ENCODE measurements at places on chromosomes 5 and 9.
A peak's percentile ranks its signal among the peaks of the same experiment; 100 is the strongest.

GRCh38 chr5:135355169-135355568 is 43.9 kb downstream of the MACROH2A1 start:
- DNase-seq = no peak

GRCh38 chr5:133611357-133612248 is 738 bp downstream of the FSTL4 start:
- DNase-seq = peak; percentile 17

DNA sequence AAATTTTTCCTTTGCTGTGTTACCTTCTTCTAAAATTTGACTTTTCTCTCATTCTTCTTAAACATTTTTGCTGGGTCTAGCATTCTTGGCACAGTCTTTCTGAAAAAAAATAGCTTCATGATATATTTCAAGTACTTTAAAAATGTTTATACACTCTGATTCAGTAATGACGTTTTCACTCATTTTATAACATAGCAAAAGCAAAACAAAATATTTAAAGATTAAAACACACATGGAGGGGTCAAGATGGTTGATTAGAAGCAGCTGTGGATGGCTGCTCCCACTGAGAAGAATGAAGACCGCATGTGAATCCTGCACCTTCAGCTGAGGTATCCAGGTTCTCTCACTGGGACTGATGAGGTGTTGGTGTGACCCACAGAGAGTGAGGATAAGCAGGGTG is 188.2 kb downstream of the SGCD start:
- DNase-seq = no peak

GRCh38 chr5:16603295-16603694 is 13.5 kb downstream of the RETREG1 start:
- no peak for DNase-seq

GRCh38 chr5:74956278-74956677 is 90.1 kb upstream of the FAM169A start:
- DNase-seq = no peak

- no peak for DNase-seq
Measured at GRCh38 chr9:35341585-35341984, 148.3 kb upstream of the RUSC2 start.

DNA sequence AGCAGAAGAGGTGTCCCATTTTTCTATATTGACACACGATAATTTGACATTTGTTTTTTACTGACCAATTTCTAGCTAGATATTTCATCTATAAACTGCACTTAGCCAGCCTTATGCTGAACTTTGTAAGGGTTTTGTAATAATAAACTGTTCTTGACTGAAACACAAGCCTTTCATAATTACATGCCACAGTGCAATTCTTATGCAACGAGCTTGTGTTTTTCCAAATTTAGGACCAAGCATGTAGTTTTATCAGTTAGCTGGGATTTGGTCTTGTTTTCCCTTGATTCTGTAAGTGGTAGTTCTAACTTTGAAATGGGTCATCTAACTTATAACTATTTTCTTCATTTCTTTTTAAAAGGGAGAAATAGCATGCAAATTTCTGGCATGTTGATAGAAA is 1.3 kb upstream of the LURAP1L start:
- DNase-seq = no peak

GRCh38 chr5:135135530-135136226 is 101.7 kb upstream of the PITX1 start:
- peak; percentile 77 for DNase-seq

DNA sequence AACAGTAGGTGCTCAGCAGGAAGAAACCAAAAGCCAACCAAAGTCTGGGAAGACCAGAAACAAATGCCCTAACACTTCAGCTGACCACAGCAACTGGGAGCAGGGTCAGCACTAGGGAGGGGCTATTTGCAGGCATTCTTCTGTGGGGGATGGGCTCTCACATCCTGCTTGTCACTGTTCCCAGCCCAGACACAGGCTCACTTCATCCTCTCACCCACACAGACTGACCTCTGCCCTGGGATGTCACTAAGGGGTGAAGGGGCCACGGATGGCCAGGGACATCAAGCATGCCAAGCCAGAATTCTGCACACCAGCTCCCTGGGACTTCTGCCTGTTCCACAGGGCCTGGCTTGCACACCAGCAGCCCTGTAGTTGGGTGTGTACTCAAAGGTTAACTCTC is 28.7 kb downstream of the GFRA3 start:
- no peak for DNase-seq

- DNase-seq = no peak
Measured at GRCh38 chr9:71884005-71884404, 27.0 kb downstream of the ABHD17B start.

GRCh38 chr9:89278551-89278950 is 32.4 kb upstream of the CKS2 start:
- DNase-seq = no peak

DNA sequence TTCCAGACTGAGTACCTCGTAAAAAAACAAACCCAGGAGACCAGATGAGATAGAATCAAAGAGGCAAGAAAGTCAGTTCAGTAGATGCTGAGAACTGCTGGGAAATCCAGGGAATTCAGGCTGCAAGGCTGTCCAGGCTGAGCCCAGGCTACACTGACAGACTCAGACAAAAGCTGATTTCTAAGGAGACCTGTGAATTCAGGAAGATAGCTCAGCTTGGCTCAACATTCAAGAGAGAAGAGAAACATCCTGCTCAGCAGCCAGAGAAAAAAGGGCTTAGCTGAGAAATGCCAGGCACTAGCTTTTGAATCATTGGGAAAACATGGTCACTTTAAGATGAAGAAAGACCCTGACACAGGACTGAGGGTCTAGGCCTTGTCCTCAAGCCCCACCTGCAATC is 118.2 kb upstream of the SLC44A1 start:
- no peak for DNase-seq

GRCh38 chr9:109263358-109263757 is 57.5 kb downstream of the EPB41L4B start:
- DNase-seq = no peak

GRCh38 chr9:119963258-119963797 is 594.1 kb upstream of the BRINP1 start:
- DNase-seq = peak; percentile 18

DNA sequence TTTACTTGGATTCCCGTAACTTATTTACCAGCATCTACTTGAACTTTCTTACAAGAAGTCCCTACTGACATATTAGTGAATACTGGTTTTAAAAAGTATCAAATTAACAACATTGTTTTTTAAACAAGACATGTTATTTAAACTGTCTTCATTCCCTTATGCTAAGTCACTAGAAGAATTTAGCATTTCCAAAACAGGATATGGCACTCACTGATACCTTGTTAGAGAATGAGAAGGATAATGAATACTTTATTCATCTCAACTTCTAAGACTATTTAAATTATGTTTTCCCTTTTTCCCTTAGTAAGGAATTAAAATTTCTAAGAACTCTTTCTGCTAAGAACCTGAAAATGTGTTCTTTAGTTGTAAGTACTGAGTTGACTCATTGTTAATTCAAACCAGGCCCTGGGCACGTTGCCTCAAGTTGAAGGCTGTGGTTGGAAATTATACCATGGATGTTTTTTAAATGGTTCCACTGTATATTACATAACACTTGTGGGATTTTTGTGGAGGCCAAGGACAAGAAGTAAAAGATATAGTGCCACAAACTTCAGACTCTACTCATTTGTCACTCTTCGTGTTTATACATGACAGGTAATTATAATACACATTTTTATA is 219.0 kb upstream of the EDIL3 start:
- DNase-seq = no peak

GRCh38 chr5:73201547-73202513 is 28.8 kb downstream of the TMEM174 start:
- DNase-seq = peak; percentile 89

DNA sequence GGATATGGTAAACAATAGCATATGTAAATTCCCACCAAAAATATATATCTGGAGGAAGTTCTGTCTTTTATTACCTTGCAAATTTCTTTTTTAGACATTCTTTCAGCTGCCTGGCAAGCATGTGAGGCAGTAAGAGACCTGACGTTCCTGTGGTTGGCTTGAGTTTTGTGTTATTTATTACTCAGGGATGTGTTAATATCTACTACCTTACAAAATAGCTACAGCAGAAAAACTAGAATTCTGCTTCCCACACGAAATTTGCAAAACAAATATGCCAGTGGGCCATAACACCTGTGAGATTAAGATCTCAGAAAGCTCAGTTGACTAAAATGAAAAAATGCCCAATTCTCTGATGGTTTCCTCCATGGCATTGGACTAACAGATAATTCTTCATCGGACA is 274.2 kb downstream of the TMEM167A start:
- DNase-seq = no peak

GRCh38 chr9:130780865-130781504 is 54.1 kb upstream of the ABL1 start:
- peak; percentile 15 for DNase-seq

- no peak for DNase-seq
Measured at GRCh38 chr9:82732928-82733327, 330.0 kb downstream of the RASEF start.

DNA sequence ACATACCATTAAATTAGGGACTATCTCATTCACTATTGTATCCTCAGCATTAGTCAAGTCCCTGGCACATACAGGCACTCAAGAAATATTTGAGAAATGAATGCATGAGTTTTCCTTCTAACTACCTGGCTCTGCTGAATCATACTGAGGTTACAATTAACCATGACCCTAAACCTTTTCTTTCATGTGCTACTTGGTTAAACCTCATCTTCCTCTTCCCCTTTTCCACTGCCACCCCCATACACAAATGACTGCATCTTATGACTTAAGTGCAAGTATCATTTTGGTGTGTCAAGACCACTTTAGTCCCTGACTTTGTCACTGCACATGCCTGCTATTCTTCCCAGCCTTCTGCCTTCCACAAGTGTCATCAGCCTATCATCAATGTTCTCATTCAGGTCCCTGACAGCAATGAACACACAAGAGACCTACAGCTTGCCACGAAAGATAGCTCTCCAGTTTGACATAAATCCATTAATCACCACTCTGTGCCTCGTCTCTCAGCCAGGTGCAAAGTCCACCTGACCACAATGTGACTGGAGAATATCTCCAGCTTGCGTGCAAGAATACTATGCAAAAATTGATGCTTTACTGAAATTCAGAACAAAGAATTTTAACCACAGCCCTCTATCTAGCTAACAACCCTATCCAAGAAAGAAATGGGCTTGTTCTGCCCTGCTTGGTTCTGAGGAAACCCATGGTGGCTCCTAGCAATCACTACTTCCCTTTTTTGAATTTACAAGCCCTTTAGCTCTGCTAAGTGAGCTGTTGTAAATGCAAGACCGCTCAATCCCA is 74.5 kb downstream of the MAPKAP1 start:
- DNase-seq = no peak

DNA sequence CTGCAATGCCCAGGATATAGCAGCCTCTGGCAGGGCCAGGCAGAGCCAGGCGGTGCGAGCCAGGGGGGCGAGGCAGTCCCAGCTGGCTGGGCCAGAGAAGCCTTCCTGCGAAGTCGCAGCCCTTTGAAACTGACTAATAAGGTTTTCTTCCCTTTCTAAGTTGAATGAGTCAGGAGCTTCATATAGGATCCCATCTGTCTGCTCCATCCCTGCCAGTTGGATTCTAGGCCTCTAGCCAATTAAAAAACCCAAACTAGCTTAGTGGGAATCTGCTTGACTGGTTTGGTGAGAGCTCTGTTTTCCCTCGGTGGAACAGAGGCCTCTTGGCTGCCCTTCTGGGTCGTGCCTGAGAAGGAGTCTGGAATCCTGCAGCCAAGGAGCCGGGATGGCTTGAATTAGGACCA is 70.1 kb upstream of the RAPGEF1 start:
- DNase-seq = no peak

DNA sequence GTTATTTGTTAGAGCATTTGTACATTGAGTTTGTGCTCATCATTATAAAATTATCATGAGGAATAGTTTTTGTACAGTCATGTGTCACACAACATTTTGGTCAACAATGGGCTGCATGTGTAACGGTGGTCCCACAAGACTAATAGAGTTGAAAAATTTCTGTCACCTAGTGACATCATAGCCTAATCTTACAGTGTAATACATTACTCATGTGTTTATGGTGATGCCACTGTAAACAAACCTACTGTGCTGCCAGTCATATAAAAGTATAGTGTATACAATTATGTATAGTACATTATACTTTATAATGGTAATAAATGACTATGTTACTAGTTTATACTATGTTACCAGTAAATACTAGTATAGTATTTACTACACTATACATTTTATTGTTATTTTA is 3.0 kb upstream of the CAMK4 start:
- DNase-seq = no peak

DNA sequence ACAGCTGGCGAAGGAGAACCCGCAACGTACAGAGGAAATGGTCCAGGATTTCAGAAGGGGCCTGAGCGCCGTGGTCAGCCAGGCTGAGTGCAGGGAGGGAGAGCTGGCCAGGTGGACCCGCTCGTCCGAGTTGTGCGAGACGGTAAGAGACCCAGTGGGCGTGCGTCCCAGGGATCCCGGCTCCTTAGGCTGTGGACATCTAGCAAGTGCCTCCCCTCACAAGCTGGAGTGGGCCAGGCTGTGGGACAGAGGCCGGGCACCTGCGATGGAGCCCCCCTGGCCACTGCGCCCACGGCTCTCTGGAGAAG is 29.5 kb upstream of the LRRC14B start:
- DNase-seq = no peak

GRCh38 chr9:120579139-120580050 is 572 bp downstream of the CDK5RAP2 start:
- DNase-seq = no peak

DNA sequence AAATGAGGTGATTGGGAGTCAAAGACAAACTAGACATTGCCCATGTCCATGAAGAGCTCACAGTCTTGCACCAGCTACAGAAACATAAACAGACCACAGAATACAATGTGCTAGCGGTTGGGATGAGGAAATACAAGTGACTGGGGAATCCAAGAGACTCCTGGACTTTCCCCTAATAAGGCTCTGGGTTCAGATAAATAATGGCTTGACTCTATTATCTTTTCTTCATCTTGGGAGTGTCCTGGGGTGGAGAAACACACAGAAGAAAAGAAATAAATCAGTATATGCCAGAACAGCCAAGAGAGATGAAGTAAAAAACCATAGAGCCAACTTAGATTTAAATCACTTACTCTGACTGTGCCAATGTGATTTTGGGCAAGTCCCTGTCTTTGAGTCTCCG is 227.8 kb downstream of the PAPPA start:
- DNase-seq = no peak

- DNase-seq = no peak
Measured at GRCh38 chr5:89351975-89352374, 469.0 kb upstream of the MEF2C start.

DNA sequence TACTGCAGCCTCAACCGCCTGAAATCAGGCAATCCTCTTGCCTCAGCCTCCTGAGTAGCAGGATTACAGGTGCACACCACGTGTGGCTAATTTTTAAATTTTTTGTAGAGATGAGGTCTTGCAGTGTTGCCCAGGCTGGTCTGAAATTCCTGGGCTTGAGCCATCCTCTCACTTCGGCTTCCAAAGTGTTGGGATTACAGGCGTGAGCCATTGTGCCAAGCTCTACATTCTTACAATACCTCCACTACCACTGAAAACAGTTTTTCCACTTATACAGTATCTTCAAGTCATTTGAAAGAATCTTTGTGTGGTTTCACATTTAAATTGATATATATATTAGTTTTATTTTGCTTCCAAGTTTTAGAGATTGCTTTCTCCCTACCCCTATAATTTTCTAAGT is 42.6 kb downstream of the LARP1 start:
- DNase-seq = no peak

- DNase-seq = peak; percentile 72
Measured at GRCh38 chr5:135565725-135566421, 12.9 kb downstream of the CXCL14 start.

All from kidney (tissue), 22 donors.